Effector memory CD4-positive, alpha-beta T cell (primary cell): ENCODE measurements at places on chromosomes 7 and 10.

DNA sequence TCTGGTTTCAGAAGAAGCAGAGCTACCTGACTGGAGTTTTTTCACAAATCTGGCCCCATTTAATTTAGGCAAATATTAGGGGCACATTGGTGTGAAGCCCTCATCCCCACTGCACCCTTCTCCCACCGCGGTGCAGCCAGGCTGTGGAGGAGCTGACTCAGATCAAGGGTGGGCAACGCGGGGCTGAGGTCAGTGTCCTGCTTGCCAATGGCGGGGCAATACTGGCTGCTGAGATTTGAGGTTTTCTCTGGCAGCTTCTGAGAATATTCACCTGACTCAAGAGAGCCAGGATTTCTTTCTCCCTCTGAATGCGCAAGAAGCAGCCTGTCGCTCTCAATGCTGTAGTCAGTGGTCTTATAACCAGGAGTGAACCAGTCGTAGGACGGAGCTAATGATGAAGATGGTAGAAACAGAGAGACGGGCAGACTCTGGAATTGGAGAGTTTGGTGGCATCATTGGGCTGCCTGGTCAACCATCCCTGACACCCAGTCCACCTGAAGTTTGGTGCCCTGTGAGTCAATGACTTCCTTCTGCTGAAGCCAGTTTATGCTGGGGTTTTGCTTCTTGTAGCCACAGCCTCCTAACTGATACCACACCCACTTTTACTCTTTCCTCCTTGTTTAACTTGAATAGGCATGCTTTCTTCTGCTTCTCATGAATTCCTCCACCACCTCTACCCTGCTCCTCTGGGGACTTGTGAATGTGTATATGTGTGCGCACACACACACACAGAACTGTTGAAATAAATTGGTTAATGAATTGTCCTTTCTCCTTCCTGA is 123.7 kb upstream of the CTBP2 start:
- DNase-seq, result no peak

GRCh38 chr10:6507311-6507710 is 72.8 kb downstream of the PRKCQ start:
- no peak for DNase-seq

GRCh38 chr7:2109936-2110609 is 122.7 kb downstream of the MAD1L1 start:
- no peak for DNase-seq

DNA sequence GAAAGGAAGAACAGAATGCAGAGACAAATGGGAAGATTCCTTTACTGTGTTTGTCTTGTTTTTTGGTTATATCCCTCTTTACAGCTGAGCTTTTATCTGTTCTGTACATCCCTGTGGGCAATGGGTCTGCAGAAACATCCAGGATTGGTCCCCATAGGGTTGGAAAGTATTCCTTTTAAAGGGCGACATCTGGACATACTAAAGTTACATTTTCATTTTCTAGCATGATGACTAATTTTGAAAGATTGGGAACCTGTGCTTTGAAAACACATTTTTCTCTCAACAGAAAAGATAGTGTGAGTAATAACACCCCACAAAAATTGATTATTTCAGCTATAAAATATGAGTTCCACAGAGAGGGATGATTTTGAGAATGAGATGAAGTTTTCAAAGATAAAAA is 435.8 kb downstream of the GPAM start:
- no peak for DNase-seq

- DNase-seq, result no peak
Measured at GRCh38 chr10:88528806-88529570, 54.1 kb downstream of the RNLS start.

- no peak for DNase-seq
Measured at GRCh38 chr10:122829454-122829853, 16.2 kb downstream of the CUZD1 start.

GRCh38 chr7:78770422-78771410 is 682.8 kb downstream of the MAGI2 start:
- DNase-seq, result no peak

DNA sequence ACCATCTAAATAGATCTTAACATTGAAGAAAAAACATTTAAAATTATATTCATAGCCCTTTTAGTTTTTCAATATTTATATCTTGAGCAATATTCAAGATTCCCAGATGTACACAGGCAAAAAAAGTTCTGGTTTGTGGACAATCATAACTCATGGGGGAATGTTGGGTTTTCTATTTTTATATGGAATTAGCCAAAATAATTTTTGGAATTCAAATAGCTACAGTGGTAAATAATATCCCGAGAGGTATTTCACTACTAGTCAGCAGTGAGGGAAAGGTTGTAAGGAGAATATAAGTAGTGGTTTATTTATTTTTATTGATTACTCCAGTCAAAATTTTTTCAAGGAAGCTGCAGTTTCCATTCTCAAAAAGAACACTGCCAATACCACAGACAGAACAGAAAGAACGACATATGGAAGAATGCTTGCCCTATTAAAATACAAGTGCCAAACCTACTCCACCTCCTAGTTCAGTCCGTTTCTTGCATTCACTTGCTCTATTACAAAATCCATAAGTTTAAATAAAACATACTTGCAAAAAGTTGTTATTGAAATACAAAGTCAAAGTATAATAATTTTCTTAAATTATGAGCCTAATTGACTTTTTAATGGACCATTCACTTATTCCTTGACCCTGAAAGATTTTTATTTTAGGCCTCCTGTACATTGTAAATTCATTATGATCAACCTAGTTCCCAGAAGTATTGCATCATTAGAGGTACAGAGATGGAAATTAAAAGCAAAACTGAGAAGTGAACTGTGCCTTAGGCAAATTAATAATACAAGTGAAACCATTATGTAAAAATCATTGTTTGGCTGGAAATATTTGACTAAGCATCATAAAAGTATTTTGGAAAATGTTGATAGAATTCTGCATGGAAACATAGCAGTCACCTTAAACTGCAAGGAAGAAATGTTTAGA is 533.2 kb downstream of the PARD3 start:
- no peak for DNase-seq

DNA sequence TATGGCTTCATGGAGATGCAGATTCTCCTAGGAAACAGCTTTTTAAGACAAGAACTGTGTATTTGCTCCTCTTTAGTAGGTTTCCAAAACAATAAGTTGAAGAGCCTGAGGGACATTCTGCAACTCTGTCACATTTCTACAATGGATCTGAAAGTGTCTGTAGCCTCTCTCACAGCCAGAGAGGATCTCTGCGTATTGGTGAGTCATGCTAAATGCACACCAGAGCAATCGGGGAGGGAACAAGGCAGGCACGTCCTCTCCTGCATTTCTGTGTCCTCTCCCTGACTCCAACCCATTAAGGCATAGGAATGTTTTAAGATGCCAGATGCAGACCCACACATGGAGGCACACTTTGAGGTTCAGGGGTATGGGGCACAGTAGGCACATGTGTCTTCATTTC is 1126.4 kb upstream of the GHITM start:
- DNase-seq, result no peak
